ENCODE measurements at places on chromosomes 2 and 18. TPM values are rescaled to one million over a fixed set of nuclear protein-coding genes. Genes with fewer than 3 reads are reported as not detected.

The REL gene
- total RNA-seq, result 13.3 TPM

The ORC4 gene
- total RNA-seq, result 28.4 TPM

DNA sequence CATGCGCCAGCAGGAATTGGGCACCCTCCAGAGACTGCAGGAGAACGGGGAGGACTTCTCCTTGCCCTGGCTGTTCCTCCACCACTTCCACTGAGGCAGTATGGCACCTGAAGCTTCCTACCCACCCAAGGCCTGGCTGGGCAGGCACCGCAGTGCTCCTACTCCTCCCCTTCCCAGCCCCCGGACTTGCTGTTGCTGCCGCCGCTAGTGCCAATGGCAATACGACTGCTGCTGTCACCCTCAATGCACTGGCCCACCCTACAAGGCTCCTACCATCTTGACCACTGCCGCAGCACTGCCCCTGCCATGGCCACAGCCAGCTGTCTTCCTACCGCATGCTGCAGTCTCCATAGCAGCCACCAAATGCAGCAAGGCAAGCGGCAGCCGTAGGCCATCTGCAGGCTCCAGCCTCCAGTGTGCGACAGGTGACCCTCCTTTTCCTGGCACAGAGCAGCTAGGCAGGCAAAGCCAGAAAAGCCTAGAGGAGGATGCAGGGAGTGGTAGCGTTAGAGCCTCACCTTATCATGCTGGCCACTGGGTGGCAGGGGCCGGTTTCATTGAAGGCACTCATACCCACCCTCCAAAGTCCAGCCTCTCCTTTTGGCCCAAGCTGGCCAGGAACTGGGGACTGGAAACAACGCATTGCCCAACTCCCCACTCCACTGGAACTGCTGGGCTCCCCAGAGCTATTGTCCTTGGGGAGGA lies 47.4 kb upstream of the ANKRD62 start:
- no peak overlapping the region for H3K27ac ChIP-seq
- H3K27me3 ChIP-seq, result no peaks in the 10 kb centered on the region
- H3K4me1 ChIP-seq, result no peaks in the 10 kb centered on the region

GRCh38 chr2:62506421-62506750 lies 391 bp upstream of the TMEM17 start:
- peak overlapping the region; percentile 77 for H3K27ac ChIP-seq
- peak overlapping the region; percentile 59 for H3K4me3 ChIP-seq
- H3K36me3 ChIP-seq, result no peaks in the 10 kb centered on the region
- DNase-seq, result no peak
- no peaks in the 10 kb centered on the region for H3K27me3 ChIP-seq

DNA sequence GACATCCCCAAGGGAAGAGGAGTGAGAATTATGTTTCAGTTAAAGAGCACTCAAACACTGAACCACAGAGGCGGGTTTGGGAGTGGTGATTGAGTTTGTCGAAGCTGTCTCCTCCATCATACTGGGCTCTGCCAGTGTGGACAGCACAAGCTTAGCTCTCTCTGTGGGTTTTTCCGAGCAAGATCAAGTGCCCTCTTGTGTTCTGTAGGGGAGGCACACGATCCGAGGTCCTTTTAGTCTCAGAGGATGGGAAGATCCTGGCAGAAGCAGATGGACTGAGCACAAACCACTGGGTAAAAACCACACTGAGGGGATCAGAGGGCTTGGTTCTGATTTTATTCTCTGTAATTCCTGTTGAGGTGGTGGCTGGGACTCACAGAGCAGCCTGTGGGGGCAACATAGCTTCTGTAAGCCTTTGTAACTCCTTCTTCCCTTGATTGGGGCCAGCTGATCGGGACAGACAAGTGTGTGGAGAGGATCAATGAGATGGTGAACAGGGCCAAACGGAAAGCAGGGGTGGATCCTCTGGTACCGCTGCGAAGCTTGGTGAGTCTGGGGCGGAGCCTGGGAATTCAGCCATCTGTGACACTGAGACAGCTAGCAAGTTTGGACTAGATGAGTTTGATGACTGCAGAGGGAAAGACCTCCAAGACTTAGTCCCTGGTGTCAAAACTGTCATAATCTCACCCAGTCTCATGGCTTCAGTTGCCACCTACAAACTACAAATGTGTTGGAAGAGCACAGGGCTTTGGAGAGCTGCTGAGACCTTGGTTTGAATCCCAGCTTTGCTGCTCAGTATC lies 2.0 kb downstream of the NAGK start:
- no peak overlapping the region for H3K27ac ChIP-seq
- H3K27me3 ChIP-seq, result no peaks in the 10 kb centered on the region
- no peak for DNase-seq
- H3K4me1 ChIP-seq, result peaks cover 25% of the 10 kb centered on the region
- no peaks in the 10 kb centered on the region for H3K36me3 ChIP-seq
- no peak overlapping the region for H3K4me3 ChIP-seq

DNA sequence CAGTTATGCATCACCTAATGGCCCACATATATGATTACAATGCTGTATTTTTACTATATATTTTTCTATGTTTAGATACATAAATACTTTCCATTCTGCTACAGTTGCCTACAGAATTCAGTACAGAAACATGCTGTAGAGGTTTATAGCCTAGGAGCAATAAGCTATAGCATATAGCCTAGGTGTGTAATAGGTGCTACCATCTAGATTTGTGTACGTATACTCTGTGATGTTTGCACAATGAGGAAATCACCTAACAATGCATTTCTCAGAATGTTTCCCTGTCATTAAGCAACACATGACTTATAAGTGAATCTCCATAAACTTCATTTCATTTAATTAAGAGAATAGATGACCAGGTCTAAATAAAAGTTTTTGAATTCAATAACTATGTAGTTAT lies 43.5 kb downstream of the SLC38A11 start:
- no peaks in the 10 kb centered on the region for H3K36me3 ChIP-seq
- DNase-seq, result no peak
- H3K27me3 ChIP-seq, result no peaks in the 10 kb centered on the region
- no peak overlapping the region for H3K4me3 ChIP-seq
- peaks cover 36% of the 10 kb centered on the region for H3K4me1 ChIP-seq

The PDCD1 gene
- not detected for total RNA-seq

GRCh38 chr2:196233805-196234475 lies 62.6 kb upstream of the STK17B start:
- peak overlapping the region; percentile 92 for H3K27ac ChIP-seq
- no peak overlapping the region for H3K4me3 ChIP-seq
- no peaks in the 10 kb centered on the region for H3K27me3 ChIP-seq
- no peaks in the 10 kb centered on the region for H3K36me3 ChIP-seq

The HADHB gene
- total RNA-seq, result 73.1 TPM

GRCh38 chr18:59810183-59810582 lies 89.6 kb upstream of the PMAIP1 start:
- H3K36me3 ChIP-seq, result no peaks in the 10 kb centered on the region
- no peak overlapping the region for H3K4me3 ChIP-seq
- H3K4me1 ChIP-seq, result no peaks in the 10 kb centered on the region
- no peaks in the 10 kb centered on the region for H3K27me3 ChIP-seq
- DNase-seq, result no peak

DNA sequence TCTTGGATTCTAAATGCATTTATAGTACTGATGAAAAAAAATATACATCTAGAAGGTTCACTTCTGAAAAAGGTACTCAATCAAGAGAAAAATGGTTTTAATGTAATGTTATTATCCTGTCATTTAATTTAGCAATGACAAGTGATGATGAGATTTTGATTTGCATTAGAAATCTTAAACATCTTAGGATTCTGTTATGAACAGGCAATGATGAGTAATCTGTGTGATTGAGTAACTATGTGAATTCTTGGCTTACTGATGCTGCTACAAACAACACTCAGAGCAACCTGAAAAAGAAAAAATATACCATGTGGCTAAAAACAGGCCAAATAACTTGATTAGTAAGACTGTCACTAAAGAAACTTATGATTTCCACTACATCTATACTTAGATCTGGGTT lies 30.1 kb downstream of the RBKS start:
- DNase-seq, result peak; percentile 79
- H3K4me1 ChIP-seq, result peaks cover 47% of the 10 kb centered on the region
- no peaks in the 10 kb centered on the region for H3K27me3 ChIP-seq
- no peaks in the 10 kb centered on the region for H3K36me3 ChIP-seq
- H3K27ac ChIP-seq, result peak overlapping the region; percentile 36
- no peak overlapping the region for H3K4me3 ChIP-seq

- no peak overlapping the region for H3K4me3 ChIP-seq
- no peaks in the 10 kb centered on the region for H3K4me1 ChIP-seq
- H3K27me3 ChIP-seq, result peaks cover 62% of the 10 kb centered on the region
- DNase-seq, result no peak
- no peaks in the 10 kb centered on the region for H3K36me3 ChIP-seq
Observed at GRCh38 chr18:6873040-6873751, 143.7 kb downstream of the ARHGAP28 start.

The LDLRAD4 gene
- 1.2 TPM for total RNA-seq

The GAD1 gene
- 4.3 TPM for total RNA-seq

GRCh38 chr2:162520959-162521358 lies 177.0 kb downstream of the GCA start:
- DNase-seq, result no peak
- H3K27me3 ChIP-seq, result no peaks in the 10 kb centered on the region
- no peaks in the 10 kb centered on the region for H3K4me1 ChIP-seq
- no peak overlapping the region for H3K4me3 ChIP-seq
- no peak overlapping the region for H3K27ac ChIP-seq

DNA sequence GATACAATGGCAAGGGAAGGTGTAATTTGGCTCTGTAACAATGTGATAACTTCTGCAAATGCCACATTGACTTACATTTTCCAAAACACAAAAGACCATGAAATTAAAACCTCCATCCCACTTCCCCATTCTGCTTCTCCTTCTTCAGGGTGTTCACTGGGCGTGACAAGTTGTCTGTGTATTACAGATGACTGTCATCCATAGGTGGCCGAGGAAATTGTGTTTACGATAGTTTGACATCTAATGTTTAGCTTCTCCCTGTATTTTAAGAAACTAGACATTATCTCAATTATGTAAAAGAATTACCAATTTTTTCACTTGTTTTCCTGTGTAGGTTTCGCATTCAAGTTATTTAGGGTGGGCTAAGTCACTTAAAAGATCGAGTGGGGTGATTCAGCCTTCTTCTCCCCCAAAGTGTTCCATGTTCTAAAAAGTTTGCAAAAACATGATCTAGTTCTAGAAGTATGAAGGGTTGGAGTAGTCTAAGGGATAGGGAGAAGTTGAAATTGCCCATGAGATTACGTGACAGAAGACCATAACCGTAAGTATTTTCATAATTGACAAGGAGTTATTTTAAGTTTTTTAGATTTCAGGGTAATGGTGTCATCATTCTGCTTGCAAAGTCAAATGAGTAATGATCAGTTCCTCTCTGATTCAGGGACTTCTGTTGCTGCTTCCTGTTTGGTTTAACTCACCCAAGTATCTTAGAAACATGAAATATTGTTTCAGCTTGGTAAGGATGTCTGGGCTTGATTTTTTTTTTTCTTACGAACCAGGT lies 25.2 kb upstream of the CYTIP start:
- H3K27ac ChIP-seq, result no peak overlapping the region
- DNase-seq, result no peak
- no peaks in the 10 kb centered on the region for H3K4me1 ChIP-seq
- no peak overlapping the region for H3K4me3 ChIP-seq
- H3K36me3 ChIP-seq, result no peaks in the 10 kb centered on the region

DNA sequence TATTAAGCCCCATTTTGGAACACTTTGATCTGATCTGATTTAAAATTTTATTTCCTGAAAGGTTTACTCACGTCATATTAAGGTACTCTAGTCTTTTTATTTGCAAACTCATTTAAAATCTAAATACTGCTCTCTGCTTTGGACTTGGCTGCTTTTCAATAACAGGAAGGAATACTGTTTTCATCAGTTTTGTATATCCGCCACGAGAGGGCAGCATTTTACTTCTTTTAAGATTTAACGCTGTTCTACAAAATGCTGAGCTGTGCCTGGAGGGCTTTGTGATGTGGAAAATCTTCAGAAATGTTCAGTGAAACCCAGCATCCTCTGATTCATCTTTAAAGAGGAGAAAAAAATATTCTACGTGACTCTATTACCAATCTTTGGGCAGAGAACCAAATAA lies 37.5 kb upstream of the SLC38A11 start:
- DNase-seq, result peak; percentile 64
- H3K4me1 ChIP-seq, result no peaks in the 10 kb centered on the region
- H3K27me3 ChIP-seq, result no peaks in the 10 kb centered on the region
- no peak overlapping the region for H3K4me3 ChIP-seq
- H3K27ac ChIP-seq, result no peak overlapping the region
- H3K36me3 ChIP-seq, result no peaks in the 10 kb centered on the region

The ATG9A gene
- total RNA-seq, result 56.0 TPM

The REG1B gene
- total RNA-seq, result not detected

The LRP2 gene
- not detected for total RNA-seq

DNA sequence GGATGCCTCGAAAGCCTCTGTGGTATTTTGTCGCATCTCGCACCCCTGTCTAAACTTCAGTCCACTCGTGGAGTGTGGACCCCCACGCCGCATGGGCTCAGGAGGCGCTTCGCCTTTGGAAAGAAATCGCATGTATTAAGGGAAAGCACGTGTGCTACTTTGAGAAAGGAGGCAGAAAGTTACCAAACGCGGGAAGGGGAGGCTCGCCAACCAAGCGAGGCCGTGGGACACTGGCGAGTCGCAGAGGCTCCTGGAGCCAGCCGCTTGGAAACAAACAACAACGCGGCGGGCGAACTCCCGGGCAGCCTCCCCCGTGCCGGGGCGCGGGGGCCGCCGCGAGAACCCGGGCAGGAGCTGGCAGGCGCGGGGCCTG lies 455 bp upstream of the AGAP1 start:
- no peaks in the 10 kb centered on the region for H3K27me3 ChIP-seq
- H3K4me3 ChIP-seq, result peak overlapping the region; percentile 58
- peaks cover 18% of the 10 kb centered on the region for H3K4me1 ChIP-seq
- 0 out of 2 replicates have a peak, but pooled peaks cover 4% of the 10 kb centered on the region for H3K36me3 ChIP-seq
- DNase-seq, result no peak

The MARCHF4 gene
- 7.7 TPM for total RNA-seq

The CXCR1 gene
- total RNA-seq, result not detected

GRCh38 chr2:48228345-48228684 lies 301.6 kb upstream of the STON1 start:
- H3K36me3 ChIP-seq, result no peaks in the 10 kb centered on the region
- H3K4me3 ChIP-seq, result no peak overlapping the region
- no peak overlapping the region for H3K27ac ChIP-seq

- H3K36me3 ChIP-seq, result no peaks in the 10 kb centered on the region
- DNase-seq, result no peak
- no peaks in the 10 kb centered on the region for H3K27me3 ChIP-seq
- no peak overlapping the region for H3K4me3 ChIP-seq
- no peak overlapping the region for H3K27ac ChIP-seq
Observed at GRCh38 chr2:13089971-13090370, 373.2 kb downstream of the TRIB2 start.

The KLHL29 gene
- total RNA-seq, result 3.1 TPM

- H3K27me3 ChIP-seq, result peaks cover 20% of the 10 kb centered on the region
- H3K36me3 ChIP-seq, result no peaks in the 10 kb centered on the region
- no peak overlapping the region for H3K27ac ChIP-seq
- H3K4me1 ChIP-seq, result 0 out of 2 replicates have a peak, but pooled peaks cover 4% of the 10 kb centered on the region
- H3K4me3 ChIP-seq, result peak overlapping the region; percentile 18
Observed at GRCh38 chr2:95389245-95390119, 13.0 kb upstream of the FAHD2A start.

- no peaks in the 10 kb centered on the region for H3K4me1 ChIP-seq
- no peak for DNase-seq
- no peak overlapping the region for H3K4me3 ChIP-seq
- H3K36me3 ChIP-seq, result no peaks in the 10 kb centered on the region
- H3K27ac ChIP-seq, result no peak overlapping the region
Observed at GRCh38 chr2:34738691-34739090, 1139.6 kb upstream of the FAM98A start.

GRCh38 chr2:58609326-58609725 lies 368.2 kb upstream of the FANCL start:
- H3K27me3 ChIP-seq, result peaks cover 5% of the 10 kb centered on the region
- H3K36me3 ChIP-seq, result no peaks in the 10 kb centered on the region
- no peak for DNase-seq
- H3K4me1 ChIP-seq, result peaks cover 8% of the 10 kb centered on the region
- H3K27ac ChIP-seq, result no peak overlapping the region
- H3K4me3 ChIP-seq, result no peak overlapping the region

All from PC-9 (cell line).